ENCODE measurements at places on chromosomes 6 and 20.

GRCh38 chr6:37583261-37583660 is 83.6 kb upstream of the CCDC167 start:
- DNase-seq = no peak

DNA sequence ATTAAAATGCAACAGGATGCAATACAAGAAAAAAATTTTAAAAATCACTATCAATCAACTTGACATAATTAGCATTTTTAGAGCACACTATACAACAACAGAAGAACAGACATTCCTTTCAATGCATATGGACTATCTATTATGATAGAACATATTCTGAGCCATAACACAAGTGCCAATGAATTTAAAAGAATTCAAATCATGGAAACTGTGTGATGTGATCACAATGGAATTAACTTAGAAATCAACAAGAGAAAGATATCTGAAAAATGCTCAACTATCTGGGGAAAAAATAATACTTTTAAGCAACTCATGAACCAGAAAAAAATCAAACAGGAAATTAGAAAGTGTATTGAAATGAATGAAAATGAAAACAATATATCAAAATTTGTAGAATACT is 106.3 kb downstream of the ADTRP start:
- no peak for DNase-seq

- DNase-seq = no peak
Measured at GRCh38 chr6:3306848-3307247, 48.1 kb downstream of the PSMG4 start.

GRCh38 chr6:149421132-149421531 is 21.1 kb downstream of the SUMO4 start:
- no peak for DNase-seq

GRCh38 chr20:38165966-38166702 is 1.1 kb upstream of the TGM2 start:
- DNase-seq = no peak

- no peak for DNase-seq
Measured at GRCh38 chr6:105326216-105326615, 76.7 kb downstream of the PREP start.

- no peak for DNase-seq
Measured at GRCh38 chr6:17584241-17584803, 15.8 kb upstream of the FAM8A1 start.

DNA sequence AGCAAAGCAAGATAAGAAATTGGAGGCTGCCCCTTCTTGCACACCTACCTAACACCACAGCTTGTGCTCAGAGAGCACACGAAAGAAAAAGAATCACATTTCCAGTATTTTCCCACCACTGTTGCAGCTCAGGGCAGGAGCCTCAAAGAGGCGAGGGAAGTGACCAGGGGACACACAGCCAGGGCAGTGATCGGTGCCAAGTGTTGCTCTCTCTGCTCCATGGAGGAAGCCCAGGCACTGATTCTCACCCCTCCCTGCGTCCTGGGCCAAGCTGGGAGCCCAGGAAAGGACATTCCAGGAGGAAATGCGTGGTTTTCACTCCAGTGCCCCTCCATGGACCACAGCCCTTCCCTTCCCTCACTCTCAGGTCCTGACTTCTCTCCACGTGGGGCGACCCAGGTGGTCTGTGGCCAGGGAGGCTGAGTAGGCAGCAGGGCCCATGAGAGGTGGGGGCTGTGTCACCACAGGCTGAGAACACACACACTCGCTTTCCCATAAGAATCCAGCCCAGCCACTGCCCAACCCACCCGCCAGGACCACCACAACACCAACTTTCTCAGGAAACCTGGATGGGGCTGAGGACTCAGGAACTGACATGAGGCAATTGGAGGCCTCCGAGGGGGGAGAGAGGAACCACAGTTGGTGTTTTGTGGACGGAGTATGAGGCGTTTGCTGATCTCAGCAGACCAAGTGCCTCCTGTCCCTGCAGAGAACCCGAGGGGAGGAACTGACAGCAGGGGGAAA is 81.7 kb upstream of the MAFB start:
- DNase-seq = no peak

All from esophagus squamous epithelium (tissue), 5 donors.